Stimulated activated CD4-positive, alpha-beta T cell treated with anti-CD3 and anti-CD28 coated beads, TNF-alpha, amount 100 ng/mL, for 48 hours (primary cell): ENCODE measurements at places on chromosomes 1 and 21.

DNA sequence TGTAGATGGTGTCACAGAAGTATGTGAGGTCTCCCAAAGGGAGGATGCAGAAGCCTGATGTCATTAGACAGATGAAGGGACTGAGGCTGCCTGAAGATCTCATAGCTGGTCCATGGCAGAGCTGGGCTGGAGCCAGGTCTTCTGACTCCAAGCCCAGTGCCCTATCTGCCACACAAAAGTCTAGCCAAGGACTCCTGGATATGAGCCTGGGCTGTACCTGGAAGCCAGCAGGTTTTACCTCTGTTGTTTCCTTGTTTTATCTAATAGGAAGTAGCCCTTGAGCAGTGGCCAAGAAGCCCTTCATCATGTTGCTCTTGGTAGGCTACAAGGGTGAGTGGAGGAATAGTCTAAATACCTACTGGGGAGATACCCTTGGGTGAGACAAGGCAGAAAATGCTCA, 74.4 kb upstream of the SLC44A3 start:
- DNase-seq: no peak

GRCh38 chr1:178819123-178819522, 51.8 kb downstream of the ANGPTL1 start:
- DNase-seq: no peak

GRCh38 chr1:17596186-17596585, 56.7 kb downstream of the ARHGEF10L start:
- DNase-seq: no peak

DNA sequence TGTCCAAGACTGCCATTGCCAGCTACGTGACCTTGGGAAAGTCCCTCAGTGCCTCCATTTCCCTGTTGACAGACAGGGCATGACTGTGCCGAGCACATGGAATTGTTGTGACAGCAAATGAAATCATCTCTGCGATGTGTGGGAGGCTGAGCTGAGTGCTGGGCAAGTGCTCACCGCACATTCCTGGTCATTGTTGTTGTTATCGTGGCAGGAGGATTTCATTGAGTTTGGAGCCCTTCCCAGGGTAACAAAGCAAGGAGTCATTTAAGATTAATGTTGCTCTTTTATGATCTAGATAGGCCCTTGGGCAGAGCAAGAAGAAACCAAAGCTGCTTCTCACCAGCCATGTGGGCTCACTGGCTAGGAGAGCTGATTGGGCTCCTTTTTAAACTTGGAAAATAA, 39.6 kb upstream of the ITPKB start:
- no peak for DNase-seq

- DNase-seq: no peak
Observed at GRCh38 chr1:26169198-26169554, 413 bp upstream of the C1orf232 start.

- DNase-seq: no peak
Observed at GRCh38 chr1:54460861-54461387, 54.7 kb upstream of the SSBP3 start.

- no peak for DNase-seq
Observed at GRCh38 chr1:237542525-237543418, 347.9 kb downstream of the ZP4 start.
